ENCODE measurements at places on chromosomes 3 and 15.

DNA sequence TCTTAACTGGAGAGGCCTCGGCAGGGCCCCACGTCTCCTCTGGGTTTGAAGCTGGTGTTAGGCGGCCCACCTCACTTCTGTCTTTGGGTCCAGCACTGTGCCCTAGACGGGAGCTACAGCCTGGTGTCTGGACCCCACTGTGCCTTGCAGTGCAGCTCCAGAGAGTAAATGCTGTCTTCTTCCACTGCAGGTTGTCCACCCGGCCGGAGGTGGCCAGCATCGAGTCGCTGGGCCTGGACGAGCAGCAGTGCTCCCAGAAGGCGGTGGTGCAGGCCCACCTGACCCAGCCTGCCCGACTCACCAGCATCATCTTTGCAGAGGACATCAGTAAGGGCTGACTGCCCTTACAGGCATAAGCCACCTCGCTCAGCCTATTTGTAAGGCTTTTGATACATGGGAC is 53.1 kb upstream of the TAMM41 start:
- H3K36me3 ChIP-seq = no peaks in the 10 kb centered on the region
- no peaks in the 10 kb centered on the region for H3K27me3 ChIP-seq
- no peaks in the 10 kb centered on the region for H3K4me1 ChIP-seq
- no peak for DNase-seq
- no peak overlapping the region for H3K4me3 ChIP-seq

- no peaks in the 10 kb centered on the region for H3K36me3 ChIP-seq
- H3K27ac ChIP-seq = no peak overlapping the region
- DNase-seq = no peak
- H3K4me3 ChIP-seq = no peak overlapping the region
- H3K4me1 ChIP-seq = peaks cover 8% of the 10 kb centered on the region
- H3K27me3 ChIP-seq = no peaks in the 10 kb centered on the region
Measured at GRCh38 chr15:58252586-58253323, 114.6 kb downstream of the AQP9 start.

DNA sequence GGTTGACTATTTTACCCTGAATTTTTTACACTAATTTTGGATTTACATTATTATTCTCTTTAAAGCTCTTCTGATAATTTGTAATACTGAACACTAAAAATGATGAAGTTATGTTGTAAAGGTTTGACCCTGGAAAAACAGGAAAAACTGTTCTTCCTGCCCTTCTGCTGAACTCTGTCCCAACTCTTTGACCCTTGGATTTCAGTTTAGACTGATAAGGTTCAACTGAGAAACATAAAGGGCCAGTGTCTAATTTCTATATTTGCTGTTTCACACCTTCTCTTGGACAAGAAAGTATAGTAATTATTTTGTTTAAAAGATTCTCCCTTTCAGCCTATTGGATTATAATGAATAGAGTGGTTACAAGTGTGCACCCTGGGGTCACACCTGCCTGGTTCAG is 12.8 kb upstream of the TMOD3 start:
- H3K27me3 ChIP-seq = no peaks in the 10 kb centered on the region
- DNase-seq = no peak
- H3K4me3 ChIP-seq = no peak overlapping the region

DNA sequence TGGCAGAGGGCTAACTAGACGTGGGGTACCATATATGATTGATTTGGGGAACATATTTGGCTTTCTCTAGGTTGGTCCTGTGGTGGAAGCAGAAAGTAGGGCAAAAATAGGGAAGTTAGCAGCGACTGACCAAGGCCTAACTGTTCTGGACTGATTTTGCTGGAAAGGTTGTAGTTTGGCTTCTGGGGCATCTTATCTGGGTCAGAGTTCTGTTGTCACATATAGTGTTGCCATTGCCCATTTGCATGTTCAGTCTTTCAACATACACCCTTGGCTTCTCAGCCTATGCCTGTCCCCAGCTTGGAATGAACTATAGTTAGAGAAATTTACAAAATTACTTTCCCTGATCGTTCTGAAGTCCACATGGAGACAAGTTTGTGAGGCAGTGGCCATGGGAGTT is 426.5 kb downstream of the TBC1D5 start:
- no peak for DNase-seq
- no peaks in the 10 kb centered on the region for H3K27me3 ChIP-seq
- H3K4me1 ChIP-seq = no peaks in the 10 kb centered on the region
- no peak overlapping the region for H3K27ac ChIP-seq
- no peak overlapping the region for H3K4me3 ChIP-seq

GRCh38 chr3:127475975-127476705 is 114.4 kb downstream of the TPRA1 start:
- no peak overlapping the region for H3K27ac ChIP-seq
- no peaks in the 10 kb centered on the region for H3K27me3 ChIP-seq
- no peaks in the 10 kb centered on the region for H3K36me3 ChIP-seq
- no peak for DNase-seq
- peaks cover 4% of the 10 kb centered on the region for H3K4me1 ChIP-seq

- H3K36me3 ChIP-seq = peaks cover 2% of the 10 kb centered on the region
- DNase-seq = no peak
- peaks cover 36% of the 10 kb centered on the region for H3K4me1 ChIP-seq
- H3K27me3 ChIP-seq = no peaks in the 10 kb centered on the region
- peak overlapping the region; percentile 68 for H3K27ac ChIP-seq
Measured at GRCh38 chr3:123605789-123606234, 21.0 kb upstream of the HACD2 start.

GRCh38 chr15:32029409-32029861 is 880 bp upstream of the CHRNA7 start:
- DNase-seq = no peak
- H3K36me3 ChIP-seq = no peaks in the 10 kb centered on the region
- peaks cover 5% of the 10 kb centered on the region for H3K4me1 ChIP-seq
